HS-5 (cell line): ENCODE measurements at places on chromosomes 4 and X.

GRCh38 chr4:139300431-139301112 lies 733 bp upstream of the NAA15 start:
- no peak for DNase-seq

GRCh38 chr4:30939069-30939468 lies 218.9 kb downstream of the PCDH7 start:
- no peak for DNase-seq

- no peak for DNase-seq
These were observed 82.4 kb downstream of the ATP10D start for GRCh38 chr4:47567511-47567910.

DNA sequence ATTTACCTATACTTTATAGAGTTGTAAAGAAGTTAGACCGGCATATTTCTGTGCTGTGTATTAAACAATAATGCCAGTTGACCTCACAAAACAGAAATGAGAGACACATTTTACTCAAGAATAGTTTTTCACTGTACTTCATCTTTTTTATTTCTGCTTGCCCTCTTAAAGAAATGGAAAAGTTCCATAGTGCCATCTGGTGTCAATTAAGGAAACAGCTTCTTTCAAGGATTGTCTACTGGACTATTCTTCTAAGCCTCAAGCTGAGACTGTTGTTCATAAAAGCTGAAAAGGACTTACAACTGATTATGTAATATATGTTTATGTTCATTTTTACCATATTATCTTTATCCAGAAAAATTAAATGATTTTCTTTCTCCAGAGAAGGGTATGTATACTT lies 1523.7 kb downstream of the ARAP2 start:
- DNase-seq = peak; percentile 28

DNA sequence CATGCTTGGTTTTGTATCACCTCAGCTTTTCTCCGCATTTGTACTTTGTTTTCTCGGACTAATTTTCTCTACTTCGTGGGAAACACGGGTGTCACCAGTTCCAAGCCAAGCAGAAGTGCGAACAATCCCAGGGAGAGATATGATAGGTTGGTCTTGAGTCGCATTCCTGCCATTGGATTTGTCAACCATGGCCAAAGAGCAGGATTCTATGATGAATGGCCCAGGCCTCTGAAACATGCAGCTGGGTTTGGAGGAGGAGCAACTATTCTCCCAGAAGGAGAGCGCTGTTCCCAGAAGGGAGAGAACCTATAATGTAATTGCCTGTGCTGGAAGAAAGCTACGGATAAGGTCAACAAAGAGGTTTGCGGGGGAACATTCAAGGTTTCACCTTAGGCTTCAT lies 10.3 kb upstream of the FGFBP1 start:
- DNase-seq = no peak

GRCh38 chrX:73963682-73964081 lies 340.3 kb upstream of the ZCCHC13 start:
- no peak for DNase-seq

- no peak for DNase-seq
These were observed 39.6 kb upstream of the MAGEA4 start for GRCh38 chrX:151873096-151873495.

DNA sequence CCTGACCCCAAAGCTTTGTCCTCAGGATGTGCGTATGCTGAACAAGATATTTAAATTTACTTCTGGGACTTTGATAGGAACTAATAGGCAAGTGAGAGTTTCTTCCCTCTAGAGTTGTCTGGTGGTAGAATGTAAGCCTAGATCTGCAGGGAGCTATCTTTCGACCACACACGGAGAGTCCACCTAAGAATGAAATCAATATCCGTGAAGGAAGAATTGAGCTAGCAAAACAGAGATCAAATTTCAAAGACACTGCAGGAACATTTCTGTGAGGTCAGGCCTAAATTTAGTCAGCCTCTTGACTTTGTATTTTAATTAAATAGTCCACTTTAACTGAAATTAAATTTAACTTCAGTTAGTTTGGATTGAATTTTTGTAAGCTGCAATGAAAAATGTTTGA lies 871.3 kb downstream of the RAB28 start:
- no peak for DNase-seq

DNA sequence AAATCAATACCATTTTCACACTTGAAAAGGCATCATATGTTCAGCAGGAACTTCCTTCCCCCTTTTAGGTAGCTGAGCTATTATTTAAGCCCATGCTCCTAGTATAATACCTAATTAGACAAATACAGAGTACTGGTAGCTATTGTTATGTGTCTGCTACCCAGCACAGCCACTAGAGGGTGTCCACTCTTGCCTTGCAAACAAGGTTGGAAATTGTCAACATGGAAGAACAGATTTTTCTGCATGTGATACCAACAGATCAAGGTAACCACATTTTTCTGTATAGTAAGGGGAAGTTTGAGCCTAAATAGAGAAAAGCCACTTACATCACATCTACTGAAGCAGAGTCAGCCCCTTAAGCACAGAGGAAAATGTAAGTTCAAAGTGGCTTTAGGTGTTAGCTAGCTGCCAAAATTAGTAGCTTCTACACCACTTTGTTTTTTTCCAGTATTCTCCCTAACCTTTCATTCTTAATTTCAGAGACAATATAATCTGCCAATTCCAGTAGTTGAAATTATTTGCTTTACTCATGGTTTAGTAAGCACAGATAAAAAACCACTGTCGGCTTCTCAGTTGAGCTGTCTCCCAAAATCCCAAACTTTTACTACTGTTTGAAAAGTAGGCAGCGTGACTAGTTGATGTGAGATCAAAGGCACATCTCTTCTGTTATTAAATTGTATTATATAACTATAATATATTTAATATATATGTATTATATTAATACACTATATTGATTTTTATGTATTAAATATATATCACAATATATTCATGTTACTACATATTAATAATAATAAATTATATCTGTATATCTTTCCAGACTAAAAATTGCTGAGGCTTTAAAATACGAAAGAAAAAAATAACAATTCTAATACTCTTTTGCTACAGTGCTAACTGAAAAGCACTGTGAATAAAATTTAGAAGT lies 38.2 kb downstream of the EDNRA start:
- DNase-seq = peak; percentile 33

DNA sequence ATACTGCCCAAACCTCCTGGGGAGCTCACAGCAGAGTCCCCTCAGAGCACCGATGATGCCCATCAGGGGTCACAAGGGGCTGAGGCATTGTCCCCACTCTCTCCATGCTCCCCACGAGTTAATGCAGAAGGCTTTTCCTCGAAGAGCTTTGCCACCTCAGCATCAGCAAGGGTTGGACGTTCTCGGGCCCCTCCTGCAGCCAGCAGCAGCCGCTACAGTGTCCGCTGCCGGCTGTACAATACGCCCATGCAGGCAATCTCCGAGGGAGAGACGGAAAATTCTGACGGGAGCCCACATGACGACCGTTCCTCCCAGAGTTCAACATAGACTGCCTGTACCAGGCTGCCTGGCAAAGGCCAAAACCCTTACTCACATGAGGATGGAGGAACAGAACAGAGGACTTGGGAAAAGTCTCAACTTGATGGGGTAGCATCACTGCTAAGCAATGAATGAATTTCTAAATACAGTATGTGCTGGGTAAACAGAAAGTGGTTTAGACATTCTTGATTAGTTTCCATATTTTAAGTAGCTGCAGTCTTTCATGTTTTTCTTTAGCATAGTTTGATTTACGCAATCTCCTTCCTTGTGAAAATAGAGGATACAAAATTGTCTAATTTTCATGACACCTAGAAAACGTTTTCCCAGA lies 5.0 kb upstream of the SCML1 start:
- no peak for DNase-seq

DNA sequence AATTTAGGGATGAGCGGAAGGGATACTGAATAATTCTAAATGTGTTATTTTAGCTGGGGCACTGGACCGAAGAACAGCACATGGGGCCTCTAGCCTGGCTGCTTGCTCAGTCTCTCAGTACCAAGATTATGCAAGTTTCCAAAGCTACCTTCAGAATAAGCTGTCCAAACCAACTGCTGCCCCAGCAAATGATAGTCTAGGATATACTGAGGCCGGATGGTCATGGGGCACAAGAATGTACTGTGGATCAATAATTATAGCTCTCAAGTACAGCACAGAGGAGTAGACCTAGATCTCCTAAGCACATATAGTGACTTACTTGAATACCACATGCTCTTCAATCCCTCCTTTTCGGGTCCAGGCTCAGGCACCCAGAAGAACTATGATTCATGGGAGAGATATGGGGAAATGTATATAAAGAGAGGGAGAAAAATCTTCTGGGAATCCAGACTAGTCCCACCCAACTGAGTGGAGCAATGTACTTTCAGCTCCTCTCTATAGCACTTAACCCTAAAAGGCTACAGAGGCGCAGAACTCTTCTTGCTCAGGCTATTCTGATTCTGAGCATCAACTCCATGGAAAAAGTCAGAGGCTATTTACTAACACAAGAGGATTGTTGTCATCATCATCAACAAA lies 160.3 kb upstream of the GPC4 start:
- no peak for DNase-seq

- peak; percentile 35 for DNase-seq
These were observed 61.8 kb downstream of the CPE start for GRCh38 chr4:165440415-165441158.

GRCh38 chr4:181475781-181476507 lies 767.3 kb upstream of the TENM3 start:
- no peak for DNase-seq

GRCh38 chr4:110196206-110196870 lies 2.1 kb downstream of the ELOVL6 start:
- no peak for DNase-seq

DNA sequence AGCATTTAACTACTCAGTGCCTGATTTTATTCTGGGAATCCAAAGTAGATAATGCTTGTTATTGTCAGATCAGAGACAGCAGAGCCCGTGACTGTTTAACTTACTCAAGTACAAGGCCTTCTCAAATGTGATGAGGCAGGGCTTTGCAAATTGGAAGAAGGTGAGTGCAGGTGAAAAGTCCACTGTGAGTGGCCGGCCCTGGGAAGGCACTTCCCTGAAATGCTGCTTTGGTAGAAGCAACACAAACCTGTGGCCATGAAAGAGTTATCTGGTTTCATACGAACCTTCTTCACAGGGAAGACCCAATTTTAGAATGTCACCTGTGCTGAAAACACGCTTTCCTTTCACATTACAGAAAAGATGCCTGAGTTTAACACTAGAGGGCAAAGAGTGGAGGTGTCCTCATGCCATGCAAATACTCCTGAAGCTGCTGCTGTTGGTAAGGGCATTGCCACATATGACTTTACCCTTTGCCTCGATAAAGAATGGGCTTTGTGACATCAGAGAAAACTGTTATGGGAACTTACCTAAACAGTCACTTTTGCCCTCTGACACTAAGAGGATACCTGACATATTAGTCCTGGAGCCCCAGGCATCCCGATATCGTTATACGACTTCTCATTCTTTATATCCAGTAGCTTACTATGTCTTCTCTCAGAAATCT lies 8.0 kb downstream of the PPARGC1A start:
- no peak for DNase-seq

DNA sequence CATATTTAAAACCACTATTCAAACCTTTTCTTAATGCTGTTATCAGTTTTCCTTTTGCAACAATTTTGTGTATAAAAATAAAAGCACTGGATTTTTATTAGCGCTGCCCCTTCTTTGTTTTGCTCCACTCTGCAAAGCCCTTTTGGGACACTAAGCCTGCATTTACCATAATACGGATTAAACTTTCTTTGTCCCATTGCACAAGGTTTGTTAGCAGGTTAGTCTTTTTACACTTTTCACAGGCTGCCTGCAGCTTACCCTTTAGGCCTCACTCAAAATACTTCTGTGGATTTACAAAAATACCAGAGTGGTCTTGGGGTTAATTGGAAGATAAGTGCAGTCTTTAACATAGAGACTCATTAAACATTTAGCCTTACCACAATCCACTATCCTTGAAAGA lies 35.7 kb upstream of the MAB21L2 start:
- no peak for DNase-seq

GRCh38 chrX:77087529-77088169 lies 359.5 kb upstream of the FGF16 start:
- DNase-seq = no peak

DNA sequence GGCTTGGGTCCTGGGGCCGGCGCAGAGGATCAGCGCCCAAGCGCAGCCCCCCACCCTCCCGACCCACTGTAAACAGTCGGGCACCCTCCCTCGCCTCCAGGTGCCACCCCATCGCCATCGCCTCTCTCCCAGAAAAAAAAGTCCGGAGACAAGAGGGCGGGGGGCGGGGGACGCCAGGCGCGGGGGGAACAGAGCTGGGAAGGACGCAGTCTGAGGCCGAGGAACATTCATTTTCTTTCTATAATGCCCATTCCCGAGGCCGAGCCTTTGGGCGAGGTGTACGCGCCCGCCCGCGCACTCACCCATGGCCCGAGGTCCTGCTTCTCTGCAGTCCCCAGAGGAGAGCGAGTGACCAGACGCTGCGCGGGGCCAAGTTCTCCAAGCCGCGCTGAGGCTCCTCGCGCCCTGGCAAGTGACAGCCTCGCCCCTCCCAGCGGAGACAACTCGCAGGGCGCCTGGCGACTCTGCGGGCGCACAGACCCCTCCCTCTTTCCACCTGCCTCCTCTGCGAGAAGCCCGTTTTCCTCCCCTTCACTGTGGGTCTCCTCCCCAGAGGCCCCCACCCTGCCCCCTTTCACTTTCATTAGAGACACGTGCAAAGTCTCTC lies 63.5 kb upstream of the WDR17 start:
- DNase-seq = no peak

DNA sequence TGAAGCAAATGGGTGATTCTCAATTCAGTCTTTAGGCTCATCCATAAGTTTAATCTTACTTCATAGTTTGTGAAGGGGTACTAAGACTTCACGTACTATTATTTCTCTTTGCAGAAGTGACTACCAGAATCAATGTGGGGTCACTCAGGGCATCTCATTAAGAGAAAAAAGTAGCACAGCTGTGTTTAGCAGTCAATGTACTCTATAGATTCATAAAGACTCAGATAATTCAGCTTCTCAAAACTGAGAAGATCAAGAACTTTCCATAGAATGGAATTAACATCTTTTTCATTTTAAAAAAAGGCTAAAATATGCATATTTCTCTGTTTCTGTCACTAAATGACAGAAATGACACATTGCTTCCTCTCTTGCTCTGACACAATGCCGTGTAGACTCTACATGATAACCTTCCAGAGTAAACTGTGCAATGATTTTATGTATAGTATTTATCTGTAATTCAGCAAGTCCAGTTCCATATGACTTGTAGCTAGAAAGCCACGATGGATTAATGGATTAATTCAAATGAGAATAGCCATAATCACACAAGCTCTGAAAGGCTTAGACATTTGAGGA lies 20.3 kb upstream of the LSM6 start:
- no peak for DNase-seq

DNA sequence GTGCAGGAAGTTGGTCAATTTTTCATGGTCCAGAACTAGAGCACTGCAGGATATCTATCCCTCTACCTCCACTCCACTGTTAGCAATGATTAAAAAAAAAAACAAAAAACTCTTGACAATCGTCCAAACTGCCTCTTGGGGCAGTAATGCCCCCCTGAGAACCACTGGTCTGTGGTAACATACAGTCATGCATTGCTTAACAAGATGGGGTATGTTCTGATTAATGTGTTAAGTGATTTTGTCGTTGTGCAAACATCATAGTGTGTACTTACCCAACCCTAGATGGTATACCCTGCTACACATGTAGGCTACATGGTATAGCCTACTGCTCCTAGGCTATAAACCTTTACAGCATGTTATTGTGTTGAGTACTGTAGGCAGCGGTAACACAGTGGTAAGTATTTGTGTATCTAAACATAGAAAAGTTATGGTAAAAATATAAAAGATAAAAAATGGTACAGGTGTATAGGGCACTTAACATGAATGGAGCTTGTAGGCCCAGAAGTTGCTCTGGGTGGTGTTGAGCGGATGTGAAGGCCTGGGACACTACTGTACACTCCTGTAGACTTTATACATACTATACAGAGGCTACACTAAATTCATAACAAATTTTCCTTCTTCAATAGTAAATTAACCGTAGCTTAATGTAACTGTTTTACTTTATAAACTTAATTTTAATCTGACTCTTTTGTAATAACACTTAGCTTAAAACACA lies 34.1 kb downstream of the ART3 start:
- DNase-seq = no peak
